ENCODE measurements at places on chromosomes 16 and 17. TPM values are rescaled to one million over a fixed set of nuclear protein-coding genes. Genes with fewer than 3 reads are reported as not detected.

Gene ABCC12
- not detected for total RNA-seq

Gene SMIM22
- not detected for total RNA-seq

Gene HEXD
- 11.5 TPM for total RNA-seq

Gene C16orf89
- total RNA-seq: under 0.01 TPM

Gene ADAP2
- total RNA-seq: 0.33 TPM

Gene TBX6
- total RNA-seq: 0.33 TPM

Gene TNFRSF17
- not detected for total RNA-seq

Gene IRX6
- total RNA-seq: not detected

Gene GJC1
- 14.6 TPM for total RNA-seq

Gene TMEM186
- 4.6 TPM for total RNA-seq

Gene KRT14
- not detected for total RNA-seq

Gene PDF
- total RNA-seq: 9.6 TPM

Gene CD7
- not detected for total RNA-seq

Gene CENPN
- total RNA-seq: 34.0 TPM

Gene ZNF75A
- 25.5 TPM for total RNA-seq

Gene MYH2
- total RNA-seq: not detected

Gene RAB34
- 42.1 TPM for total RNA-seq

Gene KLHL10
- total RNA-seq: not detected

Gene DLX4
- total RNA-seq: not detected

Gene HCRT
- total RNA-seq: not detected

Gene CTRB1
- not detected for total RNA-seq

Gene C17orf50
- not detected for total RNA-seq

Gene AARS1
- 56.8 TPM for total RNA-seq

Gene CDH16
- not detected for total RNA-seq

Gene SLC5A10
- total RNA-seq: not detected

Gene MMP25
- under 0.01 TPM for total RNA-seq

Gene CTRL
- 0.65 TPM for total RNA-seq

Gene EPX
- total RNA-seq: not detected

Gene CX3CL1
- 15.4 TPM for total RNA-seq

Gene PYCARD
- total RNA-seq: 33.2 TPM

Gene TLCD3B
- not detected for total RNA-seq

Gene CFAP97D1
- total RNA-seq: not detected

Gene ITGA2B
- total RNA-seq: 0.19 TPM

Gene SGF29
- total RNA-seq: 7.1 TPM

Gene KRT31
- total RNA-seq: not detected

Gene SMIM36
- total RNA-seq: not detected

Gene NPIPA3
- 0.33 TPM for total RNA-seq

Gene CDRT15
- total RNA-seq: not detected

Gene KRTAP16-1
- total RNA-seq: not detected

Gene TP53TG3F
- not detected for total RNA-seq

Gene NPTX1
- total RNA-seq: 0.29 TPM

Gene HES7
- total RNA-seq: 0.33 TPM

Gene PRRT2
- 0.19 TPM for total RNA-seq

Gene ACE
- 90.1 TPM for total RNA-seq

Gene KRT24
- total RNA-seq: not detected

Gene EMP2
- 18.9 TPM for total RNA-seq

Gene UMOD
- total RNA-seq: not detected

Gene USP6
- not detected for total RNA-seq

Gene SLX4
- total RNA-seq: 6.9 TPM

Gene ITPRIPL2
- total RNA-seq: 40.8 TPM

Gene SCN4A
- not detected for total RNA-seq

Gene SSTR5
- total RNA-seq: 1.3 TPM

Data from vein endothelial cell (primary cell).